ENCODE measurements at places on chromosomes 2 and 18.

- no peak for DNase-seq
Measured at GRCh38 chr2:172870396-172870795, 134.8 kb downstream of the RAPGEF4 start.

DNA sequence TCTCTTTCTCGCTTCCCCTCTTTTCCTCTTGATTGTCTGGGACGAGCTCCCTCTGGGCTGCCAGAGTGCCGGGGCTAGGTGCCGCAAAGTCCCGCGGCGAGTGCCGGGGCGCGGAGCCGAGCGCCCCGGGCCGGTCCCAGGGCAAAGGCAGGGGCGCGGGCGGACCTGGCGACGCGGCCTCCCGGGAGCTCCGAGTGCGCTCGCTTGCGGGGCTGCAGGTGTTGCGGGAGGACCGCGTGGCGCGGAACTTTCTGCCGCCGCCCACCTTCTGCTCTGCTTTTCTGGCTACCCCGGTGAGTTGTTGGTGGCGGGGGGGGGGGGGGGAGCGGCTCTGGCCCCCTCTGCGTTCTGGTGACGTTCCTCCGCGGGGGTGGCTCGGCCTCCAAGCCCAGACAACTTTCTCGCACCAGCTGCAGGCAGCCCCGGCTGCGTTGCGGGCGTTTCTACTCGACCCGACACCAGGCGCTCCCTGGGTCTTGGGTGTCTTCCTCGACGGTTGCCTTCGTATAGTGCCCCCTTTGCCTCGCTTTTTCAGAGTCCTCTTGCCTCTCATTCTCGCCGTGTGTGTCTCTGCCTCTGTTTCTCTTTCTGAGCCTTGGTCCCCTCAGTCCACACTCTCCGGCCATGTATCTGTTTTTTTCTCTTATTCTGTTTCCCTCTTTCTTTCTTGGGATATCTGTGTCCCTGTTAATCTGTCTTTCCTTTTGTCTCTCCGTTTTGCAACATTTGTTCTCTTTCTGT, 759 bp downstream of the GALNT13 start:
- DNase-seq = no peak

- DNase-seq = no peak
Measured at GRCh38 chr2:165827921-165828276, 33.9 kb upstream of the GALNT3 start.

GRCh38 chr2:98750593-98751282, 19.8 kb upstream of the MGAT4A start:
- DNase-seq = no peak

DNA sequence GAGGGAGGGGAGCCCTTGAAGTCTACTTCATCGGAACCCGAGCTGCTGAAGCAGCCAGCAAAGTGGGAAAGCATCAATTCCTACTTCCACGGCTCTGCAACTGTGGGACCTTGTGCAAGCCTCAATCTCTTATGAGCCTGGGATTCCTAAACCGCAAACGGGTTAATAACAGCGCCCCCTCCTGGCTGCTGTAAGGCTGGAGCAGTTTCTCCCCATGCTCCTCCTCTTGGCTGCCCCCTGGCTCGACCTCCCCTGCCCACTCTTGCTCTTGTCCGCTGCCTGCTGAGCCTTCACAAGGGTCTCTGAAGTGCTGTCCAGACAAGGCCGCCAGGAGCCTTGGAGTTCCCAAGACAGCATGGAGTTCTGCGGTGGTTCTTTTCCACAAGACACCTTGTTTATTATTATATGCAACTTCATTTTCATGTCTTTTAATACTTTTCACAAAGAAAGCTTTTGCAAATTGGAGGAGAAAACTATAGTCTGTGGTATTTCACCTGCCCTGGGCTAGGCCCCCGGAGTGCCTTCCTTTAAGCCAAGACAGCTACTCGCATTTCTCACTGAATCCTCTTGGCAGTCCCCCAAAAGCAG, 157.2 kb downstream of the DDX1 start:
- DNase-seq = peak; percentile 21

GRCh38 chr18:71136487-71136886, 847.6 kb downstream of the SOCS6 start:
- no peak for DNase-seq

- no peak for DNase-seq
Measured at GRCh38 chr2:151914989-151915628, 86.9 kb upstream of the ARL5A start.

DNA sequence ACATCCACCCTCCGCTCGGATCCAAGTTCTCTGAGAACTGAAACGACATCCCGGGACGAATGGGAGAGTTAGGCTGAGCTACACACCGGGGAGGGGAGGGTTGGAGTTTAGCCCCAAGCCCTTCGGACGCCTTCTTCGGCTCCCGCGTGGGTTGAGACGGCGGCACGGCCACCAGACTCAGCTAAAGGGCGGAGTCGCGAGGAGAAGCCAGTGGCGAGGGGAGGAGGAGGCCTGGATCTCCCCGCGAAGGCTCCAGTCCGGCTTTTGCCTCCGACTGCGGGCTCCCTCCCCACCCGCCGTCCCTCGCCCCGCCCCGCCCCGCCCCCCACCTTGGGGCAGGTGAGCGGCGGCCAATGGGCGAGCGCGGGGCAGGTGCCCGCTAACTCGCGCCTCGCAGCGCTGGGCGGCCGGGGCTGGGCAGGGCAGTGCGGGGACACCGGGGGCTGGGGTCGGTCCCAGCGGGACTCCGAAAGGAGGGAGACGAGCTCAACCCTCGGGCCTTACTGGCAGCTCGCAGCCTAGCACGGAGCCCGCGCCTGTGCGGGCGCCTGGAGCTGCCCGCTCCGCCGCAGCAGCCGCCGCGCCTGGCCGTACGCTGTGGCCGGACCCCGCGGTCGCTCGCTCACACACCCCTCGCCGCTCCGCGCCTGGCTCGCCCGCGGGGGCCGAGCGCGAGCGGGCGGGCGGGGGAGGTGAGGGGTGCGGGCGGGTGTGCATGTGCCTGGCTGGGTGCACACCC, at the start of gene EMX1:
TSS of gene EMX1 (plus strand) at position 382 of the 739 bp plus-strand sequence. CDS start at position 716, 334 bp downstream.
- DNase-seq = peak; percentile 70

DNA sequence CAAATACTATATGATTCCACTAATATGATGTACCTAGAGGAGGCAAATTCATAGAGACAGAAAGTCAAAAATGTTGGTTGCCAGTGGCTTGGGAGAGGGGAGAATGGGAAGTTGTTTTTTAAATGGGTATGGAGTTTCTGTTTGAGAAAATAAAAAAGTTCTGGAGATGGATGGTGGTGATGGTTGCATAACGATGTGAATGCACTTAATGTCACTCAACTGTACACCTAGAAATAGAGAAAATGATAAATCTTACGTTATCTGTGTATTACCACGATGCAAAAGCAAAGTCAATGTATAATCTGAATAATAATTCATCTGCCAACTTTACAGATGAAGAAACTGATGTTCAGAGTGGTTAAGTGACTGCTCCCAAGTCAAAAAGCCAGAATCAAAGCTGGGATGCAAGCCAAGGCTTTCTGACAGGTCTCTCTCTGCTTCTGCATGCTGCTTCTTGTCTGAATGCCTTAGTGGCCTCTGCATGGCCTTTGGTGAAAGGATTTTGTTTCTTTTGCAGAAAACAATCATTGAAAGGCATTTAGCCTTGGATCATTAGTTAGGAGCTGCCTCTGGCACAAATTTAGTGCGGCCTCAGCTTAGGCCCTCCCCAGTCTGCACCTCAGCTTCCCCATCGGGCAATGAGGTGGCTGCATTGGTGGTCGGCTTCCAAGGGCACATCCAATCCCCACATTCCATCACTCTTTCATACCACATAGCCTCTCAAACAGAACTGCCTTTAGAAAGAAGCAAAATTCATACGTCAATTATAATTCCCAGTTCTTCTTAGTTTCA, 46.5 kb upstream of the MYCN start:
- no peak for DNase-seq

- DNase-seq = no peak
Measured at GRCh38 chr2:182504903-182505302, 78.1 kb upstream of the PDE1A start.

GRCh38 chr2:2501454-2502200, 170.6 kb upstream of the MYT1L start:
- DNase-seq = no peak

DNA sequence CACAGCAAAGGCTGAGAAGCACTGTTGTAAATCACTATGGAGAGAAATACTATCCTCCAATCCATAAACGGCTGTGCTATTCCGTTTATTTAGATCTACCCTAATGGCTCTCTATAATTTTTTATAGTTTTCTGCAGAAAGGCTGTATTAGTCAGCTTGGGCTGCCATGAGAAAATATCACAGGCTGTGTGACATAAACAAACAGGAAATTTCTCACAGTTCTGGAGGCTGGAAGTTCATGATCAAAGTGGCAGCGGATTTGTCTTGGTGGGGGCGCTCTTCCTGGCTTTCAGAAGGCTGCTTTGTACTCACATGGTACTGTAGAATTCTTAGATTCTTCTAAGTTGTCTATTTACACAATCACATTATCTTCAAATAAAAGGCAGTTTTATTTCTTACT, 44.1 kb downstream of the C1D start:
- no peak for DNase-seq

DNA sequence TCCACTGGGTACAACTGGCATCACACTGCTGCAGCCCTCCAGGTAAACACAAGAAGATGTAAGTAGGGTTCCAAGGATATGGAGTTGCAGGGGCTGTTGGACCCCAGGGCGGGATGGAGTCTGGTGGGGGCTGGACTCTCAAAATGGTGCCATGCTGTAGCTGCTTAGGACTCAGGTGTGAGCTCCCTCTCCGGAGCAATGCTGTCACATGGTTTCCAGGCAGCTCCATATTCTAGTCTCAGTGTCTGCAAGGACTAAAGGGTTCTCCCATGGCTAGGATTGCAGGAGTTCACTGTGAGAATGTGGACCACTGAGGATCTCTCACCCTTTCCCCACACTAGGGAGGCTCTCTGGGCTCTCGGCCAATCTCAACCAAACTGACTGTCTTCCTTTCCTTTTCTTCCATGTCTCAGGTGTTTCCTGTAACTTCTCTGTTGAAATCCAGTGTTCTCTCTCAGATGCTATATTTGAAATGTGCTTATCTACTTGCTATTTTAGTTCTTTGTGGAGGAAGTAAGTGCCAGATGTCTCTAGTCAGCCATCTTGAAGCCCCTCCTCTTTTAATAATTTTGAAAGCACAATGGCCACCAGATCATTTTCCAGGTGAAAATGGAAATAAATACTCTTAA, 57.6 kb downstream of the CCNT2 start:
- DNase-seq = no peak

- DNase-seq = no peak
Measured at GRCh38 chr18:9422816-9423519, 52.3 kb upstream of the RALBP1 start.

DNA sequence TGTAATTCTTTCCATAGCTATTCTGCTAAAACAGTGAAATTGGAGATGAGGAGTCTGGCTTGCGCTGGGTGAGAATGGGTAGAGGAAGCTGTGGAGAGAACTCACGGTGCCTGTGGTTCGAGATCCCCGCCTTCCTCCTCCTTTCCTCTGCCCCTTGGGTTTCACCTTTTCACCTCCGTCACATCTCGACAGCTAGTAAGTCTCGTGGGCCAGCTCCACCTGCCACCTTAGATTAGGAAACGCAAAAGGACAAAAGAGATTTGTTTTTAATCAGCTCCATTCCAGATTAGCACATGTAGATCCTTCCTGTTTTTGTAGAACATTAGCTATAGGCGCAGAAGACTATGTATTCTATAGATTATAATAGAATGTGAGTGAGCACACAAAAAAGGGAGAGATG, 20.6 kb downstream of the TRIB2 start:
- no peak for DNase-seq

- DNase-seq = no peak
Measured at GRCh38 chr2:74291218-74291544, 52.0 kb downstream of the SLC4A5 start.

- no peak for DNase-seq
Measured at GRCh38 chr2:104793966-104794365, 59.9 kb upstream of the POU3F3 start.

- no peak for DNase-seq
Measured at GRCh38 chr2:171807119-171807518, 86.9 kb downstream of the SLC25A12 start.

DNA sequence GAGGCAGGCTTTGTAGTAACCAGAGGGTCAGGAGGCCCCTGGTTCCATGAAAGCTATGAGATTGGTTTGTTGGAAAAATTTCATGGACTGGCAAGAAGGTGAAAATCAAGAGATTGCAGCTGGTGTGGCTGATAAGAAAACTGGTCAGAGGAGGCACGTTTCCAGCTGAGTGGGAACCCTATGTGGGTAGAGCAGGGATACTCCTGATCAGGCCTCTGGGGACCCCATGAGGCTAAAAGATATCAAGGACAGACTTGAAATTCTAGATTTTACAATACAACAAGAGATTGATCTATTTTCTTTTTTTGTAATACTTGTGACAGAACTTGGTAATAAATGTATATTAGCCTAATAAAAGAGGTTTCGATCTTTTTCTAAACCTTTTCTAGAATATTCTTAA, 1615.1 kb downstream of the DPP10 start:
- no peak for DNase-seq

DNA sequence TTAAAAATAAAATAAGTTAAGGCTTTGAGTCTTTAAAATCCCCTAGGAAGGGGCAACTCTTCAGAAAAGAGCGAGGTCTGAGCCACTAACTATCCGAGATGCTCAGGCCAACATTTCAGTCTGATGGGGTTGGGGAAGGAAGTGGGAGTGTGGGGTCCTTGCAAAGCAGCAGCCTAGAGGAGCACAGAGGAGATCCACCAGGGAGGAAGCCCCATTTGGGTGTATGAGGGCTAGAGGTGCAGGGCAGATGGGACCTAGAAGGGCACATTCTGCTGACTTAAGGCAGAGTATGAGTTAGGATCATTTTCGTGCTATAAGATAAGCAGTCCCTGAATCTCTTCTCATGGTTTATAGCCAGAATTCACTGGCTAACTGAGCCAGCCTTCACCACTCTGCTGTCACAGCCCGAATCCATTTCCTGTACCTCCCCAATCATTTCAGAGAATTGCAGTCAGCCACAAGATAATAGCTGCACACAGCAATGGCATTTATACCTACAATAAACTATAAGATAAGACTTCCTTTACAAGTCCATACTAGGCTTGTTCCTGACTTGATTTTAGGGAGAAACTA, 37.0 kb downstream of the MRPL30 start:
- DNase-seq = no peak

GRCh38 chr18:903701-904100, 970 bp upstream of the ADCYAP1 start:
- peak; percentile 67 for DNase-seq

DNA sequence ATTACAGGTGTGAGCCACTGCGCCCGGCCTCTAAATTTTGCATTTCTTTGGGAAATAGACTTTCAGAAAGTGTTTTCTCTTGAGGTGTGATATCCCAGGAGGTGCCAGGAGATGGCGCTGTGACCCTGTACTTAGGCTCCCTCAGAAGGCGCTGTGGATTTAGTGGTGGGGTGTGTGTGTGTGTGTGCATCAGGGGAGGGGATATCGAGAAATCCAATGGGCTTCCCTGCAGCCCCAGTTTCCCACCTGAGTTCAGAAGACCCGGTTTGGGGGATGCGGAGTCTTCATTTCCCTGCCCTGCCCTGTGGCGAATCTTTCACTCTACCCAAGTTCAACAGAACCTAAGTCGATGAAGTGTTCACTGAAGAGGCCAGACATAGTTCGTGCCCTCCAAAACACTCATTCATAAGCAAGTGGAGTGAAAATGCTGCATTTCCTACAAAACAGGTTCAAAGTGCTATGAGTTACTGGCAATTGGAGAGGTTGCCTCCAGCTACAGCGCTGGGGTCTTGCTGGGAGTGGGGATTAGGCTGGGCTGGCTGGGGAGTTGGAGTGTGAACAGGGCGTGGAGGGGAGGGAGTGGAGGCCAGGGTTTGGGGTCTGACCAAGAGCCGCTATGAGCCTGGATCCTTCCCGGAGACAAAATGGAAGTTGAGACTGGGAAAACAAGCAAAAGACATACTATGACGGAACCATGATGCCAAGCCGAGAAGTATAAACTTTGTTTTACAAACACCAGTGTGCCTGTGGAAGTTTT, 6.5 kb upstream of the WNT6 start:
- peak; percentile 76 for DNase-seq
